Naive thymus-derived CD8-positive, alpha-beta T cell (primary cell): ENCODE measurements at places on chromosomes 16 and 17. TPM values are rescaled to one million over a fixed set of nuclear protein-coding genes. Genes with fewer than 3 reads are reported as not detected.

The TBC1D3 gene
- 2.5 TPM for total RNA-seq

The NME3 gene
- 79.9 TPM for total RNA-seq

The CEP295NL gene
- total RNA-seq, result not detected

The OR4D1 gene
- total RNA-seq, result 2.6 TPM

The HS3ST2 gene
- not detected for total RNA-seq

The KSR1 gene
- 25.4 TPM for total RNA-seq

The CDRT15L2 gene
- not detected for total RNA-seq

The PTGES3L gene
- 0.38 TPM for total RNA-seq

The TOB1 gene
- total RNA-seq, result 107 TPM

The TRIM47 gene
- 9.9 TPM for total RNA-seq

The OR1A1 gene
- not detected for total RNA-seq

The MARCHF10 gene
- 0.42 TPM for total RNA-seq

The SLC6A4 gene
- total RNA-seq, result not detected

The CRYBA1 gene
- total RNA-seq, result not detected

The KRT17 gene
- not detected for total RNA-seq

The GGT6 gene
- not detected for total RNA-seq

The SAP30BP gene
- 99.2 TPM for total RNA-seq

The RMI2 gene
- 2.4 TPM for total RNA-seq

The ITGAD gene
- total RNA-seq, result not detected

The PHB1 gene
- 61.8 TPM for total RNA-seq

The NFATC2IP gene
- total RNA-seq, result 116 TPM

The TEPSIN gene
- total RNA-seq, result 136 TPM

The KRTAP4-4 gene
- total RNA-seq, result not detected

The RUNDC3A gene
- total RNA-seq, result not detected

The DHX58 gene
- 53.1 TPM for total RNA-seq

The PRSS21 gene
- total RNA-seq, result 2.9 TPM

The CCR7 gene
- total RNA-seq, result 574 TPM

The CTRB2 gene
- not detected for total RNA-seq

The SKAP1 gene
- total RNA-seq, result 73.0 TPM

The C1QTNF1 gene
- not detected for total RNA-seq

The TBC1D3E gene
- not detected for total RNA-seq

The P2RX5 gene
- 22.1 TPM for total RNA-seq

The RBFOX1 gene
- total RNA-seq, result not detected

The DHRS7C gene
- total RNA-seq, result not detected

The PPP1R27 gene
- total RNA-seq, result not detected

The RHOT1 gene
- 32.2 TPM for total RNA-seq

The KCNH6 gene
- not detected for total RNA-seq

The OGFOD1 gene
- 55.0 TPM for total RNA-seq

The SLC6A2 gene
- not detected for total RNA-seq

The POLR3K gene
- total RNA-seq, result 16.2 TPM

The KRTAP4-5 gene
- total RNA-seq, result not detected

The CCNF gene
- 2.1 TPM for total RNA-seq

The CACNG4 gene
- total RNA-seq, result not detected

The OTOP3 gene
- not detected for total RNA-seq

The XAF1 gene
- 41.3 TPM for total RNA-seq

The CDH1 gene
- not detected for total RNA-seq

The HDAC5 gene
- total RNA-seq, result 71.1 TPM

The SCGB1C2 gene
- total RNA-seq, result not detected

The TMIGD1 gene
- total RNA-seq, result not detected

The SRCIN1 gene
- total RNA-seq, result 0.16 TPM

The RHBDF1 gene
- total RNA-seq, result not detected

The EPN3 gene
- total RNA-seq, result not detected

The EXOC7 gene
- total RNA-seq, result 210 TPM
